RPMI8226 (cell line): ENCODE measurements at places on chromosomes 11 and 22.

GRCh38 chr11:94802501-94802900 is 34.3 kb downstream of the AMOTL1 start:
- no peak for DNase-seq

DNA sequence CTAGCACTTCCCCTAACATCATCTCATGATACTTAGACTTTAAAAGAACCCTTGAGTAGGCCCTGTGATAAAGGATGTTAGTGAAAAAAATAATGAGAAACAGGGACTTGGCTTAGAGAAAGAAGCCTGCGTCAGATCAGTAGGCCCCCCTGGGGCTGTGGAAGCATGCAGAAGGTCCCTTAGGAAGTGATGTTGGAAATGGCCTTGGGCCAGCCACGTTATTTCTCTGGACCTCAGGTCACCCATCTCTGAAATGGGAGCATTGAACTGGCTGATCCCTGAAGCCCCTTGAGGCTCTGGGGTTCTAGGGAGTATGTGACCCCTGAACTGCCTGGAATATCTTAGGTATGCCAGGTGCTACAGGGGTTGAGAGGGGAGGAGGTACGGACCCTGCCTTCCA is 40.2 kb downstream of the MCM5 start:
- DNase-seq = no peak

GRCh38 chr11:17494019-17494418 is 17.4 kb upstream of the ABCC8 start:
- no peak for DNase-seq

GRCh38 chr11:25992294-25992693 is 339.6 kb upstream of the ANO3 start:
- DNase-seq = no peak

- DNase-seq = peak; percentile 28
These were observed 122.4 kb downstream of the WT1 start for GRCh38 chr11:32312865-32313403.

- DNase-seq = peak; percentile 17
These were observed 612 bp downstream of the ASPHD2 start for GRCh38 chr22:26429458-26430286.

GRCh38 chr22:25105817-25106650 is 93.6 kb upstream of the CRYBB3 start:
- no peak for DNase-seq

DNA sequence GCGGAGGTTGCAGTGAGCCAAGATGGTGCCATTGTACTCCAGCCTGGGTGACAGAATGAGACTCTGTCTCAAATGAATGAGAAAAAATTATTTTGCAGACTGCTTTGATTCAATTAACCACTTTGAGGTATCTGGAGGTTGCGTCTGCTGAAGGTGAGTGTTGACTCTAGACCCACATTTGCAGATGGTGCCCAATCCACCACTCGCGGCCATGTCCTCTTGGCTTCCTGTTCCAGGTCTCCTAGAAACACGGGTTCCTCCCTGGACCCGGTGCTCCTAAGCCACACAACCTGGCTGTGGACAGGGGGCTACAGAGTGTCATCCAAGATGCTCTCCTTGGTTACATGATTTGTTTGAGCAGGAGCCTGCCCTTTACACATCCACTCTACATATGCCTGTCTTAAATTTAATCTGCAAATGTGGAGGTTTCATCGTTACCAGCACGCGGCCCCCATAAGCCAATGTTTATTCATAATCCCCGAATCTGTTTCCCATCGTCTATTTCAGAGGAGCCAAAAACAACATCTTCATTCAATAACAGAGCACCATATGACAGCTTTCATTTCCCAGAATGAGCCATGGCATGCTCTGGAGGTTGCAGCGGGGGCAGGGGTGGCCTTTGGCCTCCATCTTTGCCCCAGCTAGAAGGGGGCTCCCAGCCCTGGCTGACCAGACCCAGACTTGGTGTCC is 377.2 kb downstream of the CTTN start:
- DNase-seq = no peak

DNA sequence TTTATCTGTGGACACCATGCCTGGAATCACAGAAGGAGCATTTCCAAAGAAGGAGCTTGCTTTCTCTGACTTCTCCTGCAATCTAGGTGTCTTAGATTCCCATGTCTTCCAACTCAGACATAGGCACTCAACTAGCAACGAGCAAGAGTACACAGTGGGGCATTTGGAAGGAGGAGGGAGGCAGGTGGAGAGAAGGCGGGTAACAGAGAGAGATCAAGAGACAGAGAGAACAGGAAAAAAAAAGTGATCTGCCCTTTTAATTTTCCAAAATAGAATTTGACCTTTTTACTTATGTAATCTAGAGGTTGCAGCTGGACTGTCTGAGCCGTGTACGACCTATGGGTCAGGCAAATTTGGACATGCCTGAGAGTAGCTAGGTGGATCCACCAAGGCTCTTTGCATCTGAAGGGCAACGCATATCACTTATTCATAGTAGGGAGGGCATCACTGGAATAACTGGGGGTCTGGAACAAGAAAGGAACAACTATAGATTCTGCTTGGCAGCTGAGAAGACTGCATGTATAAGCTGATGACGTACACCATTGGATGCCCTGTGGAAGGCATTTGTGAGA is 37.3 kb upstream of the POGLUT3 start:
- no peak for DNase-seq

- no peak for DNase-seq
These were observed 22.4 kb downstream of the PANX1 start for GRCh38 chr11:94150704-94151685.

DNA sequence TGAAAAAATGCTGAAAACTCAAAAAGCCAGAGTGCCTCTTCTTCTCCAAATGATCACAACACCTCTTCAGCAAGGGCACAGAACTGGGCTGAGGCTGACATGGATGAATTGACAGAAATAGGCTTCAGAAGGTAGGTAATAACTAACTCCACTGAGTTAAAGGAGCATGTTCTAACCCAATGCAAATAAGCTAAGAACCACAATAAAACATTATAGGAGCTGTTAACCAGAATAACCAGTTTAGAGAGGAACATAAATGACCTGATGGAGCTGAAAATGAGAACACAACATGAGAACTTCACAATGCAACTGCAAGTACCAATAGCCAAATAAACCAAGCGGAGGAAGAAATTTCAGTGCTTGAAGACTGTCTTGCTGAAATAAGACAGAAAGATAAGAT is 9.2 kb downstream of the OR56B4 start:
- DNase-seq = no peak

DNA sequence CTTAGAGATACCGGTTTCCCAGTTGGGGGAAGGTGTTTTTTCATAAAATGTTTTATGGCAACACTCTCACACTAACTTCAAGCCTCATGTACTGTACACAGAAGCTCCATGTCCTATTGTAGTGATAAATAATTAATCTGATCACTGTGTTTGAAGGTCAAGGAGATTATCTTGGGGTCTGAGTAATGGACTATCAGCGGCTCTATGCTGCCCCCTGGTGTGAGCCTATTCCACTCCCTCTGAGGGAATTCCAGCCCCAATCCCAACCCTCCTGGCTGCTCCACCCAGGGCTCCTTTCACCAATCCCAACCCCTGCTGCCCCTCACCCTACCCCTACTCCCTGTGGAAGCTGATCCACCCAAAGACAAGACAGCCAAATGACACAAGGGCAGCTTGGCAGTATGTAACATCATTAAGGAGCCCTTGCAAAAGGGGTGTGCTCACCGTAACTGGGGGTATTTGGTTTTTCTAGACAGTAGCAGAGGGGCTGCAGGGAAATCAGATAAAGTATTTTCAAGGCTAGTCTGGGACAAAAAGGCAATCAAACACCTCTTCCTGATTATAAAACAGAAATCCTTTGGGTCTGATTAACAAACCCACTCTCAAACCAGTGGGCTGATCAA is 22.3 kb downstream of the HPS4 start:
- DNase-seq = peak; percentile 13

DNA sequence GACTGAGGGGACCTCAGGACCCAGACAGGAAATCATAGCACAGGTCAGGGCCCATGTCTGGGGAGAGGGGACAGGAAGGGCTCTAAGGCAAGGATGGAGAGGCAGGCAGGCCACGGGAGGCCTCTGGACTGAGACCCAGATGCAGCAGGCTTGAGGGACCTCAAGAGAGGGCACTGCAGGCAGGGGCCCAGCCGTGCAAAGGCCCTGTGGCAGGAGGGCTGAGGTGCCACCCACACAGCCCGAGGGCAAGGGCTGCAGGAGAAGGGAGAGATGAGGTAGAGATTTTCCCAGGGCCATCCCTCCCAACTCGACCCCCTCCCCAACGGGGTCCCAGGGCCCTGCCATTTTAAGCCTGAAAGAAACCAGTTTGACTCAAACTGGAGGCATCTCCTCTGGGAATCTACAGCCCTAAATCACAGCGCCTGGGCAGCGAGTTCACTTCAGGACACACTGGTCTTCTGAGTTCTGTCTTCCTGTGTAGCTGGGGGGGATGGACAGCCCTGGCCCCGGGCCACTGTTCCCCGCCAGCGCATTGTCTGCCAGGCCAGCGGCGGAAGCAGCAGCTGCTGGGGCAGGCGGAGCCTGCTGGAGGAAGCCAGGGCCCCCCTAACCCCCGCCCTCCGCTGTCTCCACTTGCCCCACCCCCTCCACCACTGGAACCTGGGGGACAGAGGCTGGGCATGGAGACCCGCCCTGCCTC is 20.3 kb upstream of the WNT7B start:
- peak; percentile 94 for DNase-seq

- no peak for DNase-seq
These were observed 45.5 kb upstream of the FAT3 start for GRCh38 chr11:92179017-92179670.

- no peak for DNase-seq
These were observed 3.9 kb upstream of the MUC15 start for GRCh38 chr11:26575946-26576345.

- no peak for DNase-seq
These were observed 3.3 kb upstream of the POLR2G start for GRCh38 chr11:62757846-62758788.

DNA sequence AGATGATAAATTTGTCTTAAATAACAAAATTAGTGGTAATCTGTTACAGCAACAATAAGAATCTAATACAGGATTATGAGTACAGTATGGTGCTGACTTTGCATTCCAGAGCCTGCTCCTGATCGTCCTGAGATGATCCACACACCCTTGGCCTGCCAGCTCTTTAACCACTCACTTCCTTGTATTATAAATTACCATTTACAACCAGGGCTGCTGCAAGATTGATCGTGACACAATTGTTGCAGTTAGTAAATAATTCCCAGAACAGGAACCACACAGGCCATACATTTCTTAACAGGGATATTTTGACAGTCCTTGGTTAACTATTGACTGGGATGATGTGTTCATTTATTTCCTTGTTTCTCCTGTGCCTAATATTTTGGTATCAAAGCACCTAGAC is 3.8 kb upstream of the CBLIF start:
- no peak for DNase-seq

- no peak for DNase-seq
These were observed 164.8 kb upstream of the GRK3 start for GRCh38 chr22:25399649-25400151.

GRCh38 chr11:67698247-67698646 is 23.8 kb upstream of the ALDH3B2 start:
- peak; percentile 76 for DNase-seq

DNA sequence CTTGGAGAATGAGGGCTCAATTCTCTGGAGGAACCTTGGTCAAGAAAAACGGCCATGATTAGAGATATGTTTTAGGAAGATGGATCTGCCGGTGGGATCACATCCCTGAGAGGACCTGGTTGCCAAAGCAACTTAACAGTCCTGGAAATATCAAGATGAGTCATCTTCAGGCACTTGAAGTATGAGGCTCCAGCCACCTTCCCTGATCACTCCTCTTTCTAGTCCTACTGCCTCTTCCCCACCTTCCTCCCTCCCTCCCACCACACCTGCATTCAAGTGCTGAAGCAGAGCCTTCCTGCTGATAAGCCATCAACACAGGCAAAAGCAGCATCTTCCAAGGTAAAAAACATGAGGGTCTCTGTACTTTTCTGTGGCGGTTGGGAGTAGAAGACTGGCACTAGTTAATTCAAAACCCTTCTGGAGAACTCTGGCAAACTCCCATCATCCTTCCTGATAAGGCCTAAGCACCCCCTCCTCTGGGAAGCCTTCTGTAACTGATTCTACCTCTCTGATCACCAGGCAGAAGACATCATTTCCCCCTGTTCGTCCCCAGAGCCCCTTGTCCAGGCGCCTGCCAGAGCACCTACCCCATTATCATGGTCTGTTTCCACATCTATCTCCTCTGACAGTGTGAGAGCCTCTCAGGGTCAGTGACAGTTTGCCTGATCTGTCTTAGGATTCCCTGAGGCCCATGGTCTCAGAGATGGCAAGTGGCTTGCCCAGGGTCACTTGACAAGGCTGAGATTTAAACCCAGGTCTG is 79.8 kb downstream of the CLPB start:
- no peak for DNase-seq

- no peak for DNase-seq
These were observed 49.6 kb upstream of the EED start for GRCh38 chr11:86194998-86195397.

DNA sequence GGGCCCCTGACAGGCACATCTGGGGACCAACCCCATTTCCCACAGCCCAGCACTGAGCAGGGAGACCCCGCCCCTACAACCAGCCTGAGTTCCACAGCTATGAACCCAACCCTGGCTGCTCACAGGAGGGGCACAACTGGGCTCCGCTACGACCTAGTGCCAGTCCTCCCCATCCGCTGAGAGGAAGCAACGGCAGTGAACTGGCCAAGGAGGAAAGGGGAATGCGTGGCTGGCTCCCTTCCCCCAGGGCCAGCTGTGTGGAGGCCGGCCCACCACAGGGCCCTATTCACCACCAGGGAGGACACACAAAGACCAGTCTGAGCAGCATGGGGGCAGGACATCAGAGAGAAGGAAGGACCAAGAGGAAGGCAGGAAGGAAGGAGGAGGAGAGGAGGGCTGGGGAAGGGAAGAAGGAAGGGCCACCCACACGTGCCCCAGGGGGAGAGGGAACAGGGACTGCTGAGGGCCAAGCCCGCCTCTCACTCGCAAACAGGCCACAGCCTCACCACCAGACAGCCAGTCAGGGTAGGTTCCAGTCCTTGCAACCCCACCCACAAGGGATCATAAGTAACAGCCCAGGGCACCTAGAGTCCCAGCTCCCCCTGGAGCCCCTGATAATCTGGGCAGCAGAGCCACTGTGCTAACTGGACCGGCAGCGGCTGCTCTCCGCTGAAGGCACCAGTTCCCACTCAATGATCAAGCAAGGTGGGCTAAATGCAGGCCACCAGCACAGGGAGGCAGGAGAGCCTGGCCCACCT is 8.5 kb upstream of the GAL3ST1 start:
- no peak for DNase-seq

DNA sequence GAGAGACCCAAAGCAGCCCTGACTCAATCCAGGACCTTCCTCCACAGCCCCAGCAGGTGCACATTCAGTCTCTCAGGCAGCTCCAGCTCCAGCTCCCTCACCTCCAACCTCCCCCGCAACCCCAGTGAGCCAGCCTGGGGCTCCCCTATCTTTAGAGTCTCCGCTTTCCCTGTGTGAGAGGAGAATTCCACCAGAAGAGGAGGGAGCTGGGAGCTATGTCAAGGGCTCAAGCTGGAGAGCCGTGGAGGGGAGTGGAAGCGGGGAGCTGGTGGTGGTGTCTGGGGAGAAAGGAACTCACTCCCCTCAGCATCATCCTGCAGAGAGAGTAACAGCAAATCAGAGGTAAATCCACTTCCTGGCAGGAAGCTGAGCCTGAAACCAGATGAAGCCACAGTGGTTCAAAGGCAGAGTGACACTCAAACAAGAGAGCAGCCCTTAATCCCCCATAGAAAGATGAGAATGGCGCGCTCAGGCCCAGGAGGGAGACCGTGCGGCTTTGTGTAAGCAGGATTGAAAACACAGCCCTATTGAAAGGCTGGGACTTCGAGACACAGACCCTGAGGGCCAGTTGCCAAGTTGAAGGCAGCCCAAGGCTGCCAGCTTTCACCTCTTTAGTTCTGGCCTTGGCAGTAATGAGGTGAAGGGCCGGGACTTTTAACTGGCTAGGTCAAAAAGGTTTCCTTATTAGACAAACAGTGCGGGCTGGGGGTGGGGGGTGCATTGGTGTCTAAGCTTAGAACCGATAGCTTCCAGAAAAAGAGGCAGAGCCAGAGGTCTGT is 21.4 kb upstream of the CDON start:
- DNase-seq = no peak
